ENCODE measurements at places on chromosomes 7 and 10. TPM values are rescaled to one million over a fixed set of nuclear protein-coding genes. Genes with fewer than 3 reads are reported as not detected.

GRCh38 chr10:124288486-124288885 lies 130.2 kb downstream of the OAT start:
- no peak overlapping the region for H3K4me3 ChIP-seq
- no peak overlapping the region for H3K27ac ChIP-seq
- H3K36me3 ChIP-seq: no peaks in the 10 kb centered on the region
- H3K27me3 ChIP-seq: no peaks in the 10 kb centered on the region
- no peak for DNase-seq

DNA sequence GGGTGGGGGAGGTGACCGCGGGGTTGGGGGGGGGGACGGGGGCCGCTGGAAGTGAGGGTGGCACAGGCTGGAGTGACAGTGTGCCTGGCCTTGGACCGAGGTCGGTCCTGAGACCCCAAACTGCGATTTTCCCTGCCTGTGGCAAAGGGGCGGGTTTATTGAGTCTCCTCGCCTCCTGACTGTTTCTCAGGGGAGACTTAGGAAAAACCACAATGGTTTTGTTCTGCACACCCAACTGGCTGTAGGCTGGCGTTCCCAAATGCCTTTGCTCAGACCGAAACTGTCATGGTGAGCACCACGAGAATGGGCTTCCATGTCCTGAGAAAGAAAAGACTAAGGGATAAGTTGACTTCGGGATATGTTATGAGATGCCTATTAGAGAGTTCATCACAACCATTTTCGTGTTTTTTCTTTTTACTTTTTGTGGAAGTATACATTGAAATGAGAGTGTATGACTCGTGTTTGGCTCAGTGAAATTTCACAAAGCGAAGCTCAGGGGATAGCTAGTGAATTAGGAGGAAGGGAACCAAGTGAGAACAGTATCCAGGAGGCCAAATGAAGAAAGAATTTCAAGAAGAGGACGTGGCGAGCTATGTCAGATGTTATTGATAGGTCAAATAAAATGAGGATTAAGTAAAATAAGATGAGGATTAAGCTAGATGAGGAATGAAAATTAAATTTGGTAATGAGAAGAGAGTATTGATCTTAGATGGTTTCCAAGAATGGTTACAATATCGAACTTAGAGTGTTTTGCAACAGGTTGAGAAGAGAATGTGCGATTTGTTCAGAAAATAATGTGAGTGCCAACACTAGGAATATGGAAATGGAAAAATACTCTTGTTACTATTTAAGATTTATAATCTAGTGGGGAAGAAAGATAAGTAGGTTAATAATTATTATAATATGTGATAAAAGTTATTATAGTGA lies 918 bp downstream of the NET1 start:
- no peak overlapping the region for H3K27ac ChIP-seq
- H3K4me3 ChIP-seq: peak overlapping the region; percentile 64
- no peaks in the 10 kb centered on the region for H3K4me1 ChIP-seq
- no peaks in the 10 kb centered on the region for H3K27me3 ChIP-seq

DNA sequence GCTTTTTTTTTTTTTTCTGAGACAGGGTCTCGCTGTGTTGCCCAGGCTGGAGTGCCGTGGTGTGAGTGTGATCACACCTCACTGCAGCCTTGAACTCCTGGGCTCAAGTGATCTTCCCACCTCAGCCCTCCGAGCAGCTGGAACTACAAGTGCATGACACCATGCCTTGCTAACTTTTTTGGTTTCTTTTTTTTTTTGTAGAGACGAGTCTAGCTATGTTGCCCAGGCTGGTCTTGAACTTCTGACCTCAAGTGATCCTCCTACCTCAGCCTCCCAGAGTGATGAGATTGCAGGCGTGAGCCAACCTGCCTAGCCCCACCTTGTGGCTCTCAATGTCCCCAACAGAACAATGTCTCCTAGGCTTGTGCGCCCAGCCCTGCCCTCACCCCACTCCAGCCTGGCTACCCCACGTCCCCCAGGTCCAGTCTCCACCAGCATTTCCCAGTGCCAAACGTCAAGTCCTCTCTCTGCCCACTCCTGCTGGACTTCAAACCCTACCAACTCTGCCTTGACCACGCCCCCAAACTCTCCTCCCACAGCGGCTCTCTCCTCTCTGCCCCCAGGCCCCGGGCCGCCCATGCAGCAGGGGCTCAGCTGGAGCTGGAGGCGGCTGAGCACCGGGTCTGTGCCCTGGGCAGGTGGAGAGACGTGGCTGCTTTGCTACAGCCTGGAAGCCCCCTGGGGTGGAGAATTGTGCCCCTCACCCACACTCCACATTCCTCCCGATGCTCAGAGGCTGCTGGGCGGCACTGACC lies 18.9 kb downstream of the BHLHA15 start:
- no peaks in the 10 kb centered on the region for H3K4me1 ChIP-seq
- H3K27me3 ChIP-seq: no peaks in the 10 kb centered on the region
- H3K4me3 ChIP-seq: no peak overlapping the region
- DNase-seq: no peak
- H3K36me3 ChIP-seq: no peaks in the 10 kb centered on the region

DNA sequence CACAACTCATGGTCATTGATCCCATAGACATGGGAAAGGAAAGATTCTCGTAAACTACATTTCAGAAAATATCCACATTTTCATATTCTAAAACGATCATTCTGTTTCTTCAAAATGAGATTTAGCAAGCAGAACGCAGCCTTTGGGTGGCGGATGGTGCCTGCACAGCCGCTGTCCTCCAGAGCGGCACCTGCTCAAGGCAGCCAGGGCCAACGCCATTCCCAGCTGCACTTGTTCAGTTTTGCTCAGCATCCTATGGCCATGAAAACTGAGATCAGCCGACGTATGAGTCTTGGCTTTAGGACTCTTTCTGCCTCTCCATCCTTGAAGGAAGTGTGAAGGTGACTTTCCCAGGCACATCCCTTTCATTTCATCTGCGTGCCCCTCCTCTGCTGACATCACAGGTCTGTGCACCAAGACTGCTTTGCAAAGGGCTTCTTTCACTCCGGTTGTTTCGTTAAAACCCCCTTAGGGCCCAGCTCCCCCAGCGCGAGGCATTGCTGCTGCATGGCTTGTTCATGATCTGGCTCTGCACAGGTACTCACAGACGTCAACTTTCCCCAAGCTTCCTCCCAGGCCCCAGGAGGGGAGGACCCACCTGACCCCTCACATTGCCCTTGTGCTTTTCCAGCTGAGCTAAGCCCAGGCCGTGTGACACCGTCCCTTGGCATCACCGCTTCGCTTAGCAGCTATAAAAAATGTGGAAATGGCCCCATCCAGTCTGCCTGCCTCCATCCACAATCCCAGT lies 37.2 kb downstream of the TCERG1L start:
- H3K4me1 ChIP-seq: no peaks in the 10 kb centered on the region
- no peak overlapping the region for H3K4me3 ChIP-seq
- no peak overlapping the region for H3K27ac ChIP-seq
- DNase-seq: no peak
- no peaks in the 10 kb centered on the region for H3K27me3 ChIP-seq
- H3K36me3 ChIP-seq: no peaks in the 10 kb centered on the region

DNA sequence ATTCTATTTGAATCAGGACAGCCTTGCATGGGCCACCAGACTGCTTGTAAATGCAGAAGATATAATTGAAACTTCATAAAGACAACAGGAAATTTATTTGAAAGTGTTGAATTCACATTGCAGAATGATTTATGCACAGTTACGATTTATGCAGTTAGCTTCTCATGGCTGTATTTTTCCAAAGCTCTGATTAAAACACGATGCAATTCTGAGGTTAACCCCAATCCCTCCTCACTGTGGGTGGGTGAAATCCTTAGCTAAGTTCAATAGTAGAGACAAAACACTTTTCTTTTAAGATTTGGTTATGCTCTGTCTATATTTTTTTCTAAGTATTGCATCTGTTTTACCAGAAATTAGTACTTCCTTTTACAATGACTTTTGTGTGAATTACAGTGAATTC lies 728.8 kb upstream of the IGFBP3 start:
- H3K27me3 ChIP-seq: no peaks in the 10 kb centered on the region
- no peak overlapping the region for H3K27ac ChIP-seq
- no peaks in the 10 kb centered on the region for H3K4me1 ChIP-seq
- H3K36me3 ChIP-seq: no peaks in the 10 kb centered on the region
- no peak overlapping the region for H3K4me3 ChIP-seq

GRCh38 chr10:62333135-62333889 lies 40.9 kb upstream of the ZNF365 start:
- DNase-seq: no peak
- no peaks in the 10 kb centered on the region for H3K4me1 ChIP-seq
- no peaks in the 10 kb centered on the region for H3K36me3 ChIP-seq
- no peak overlapping the region for H3K4me3 ChIP-seq

CHN2 gene
- 9.8 TPM for total RNA-seq

VAX1 gene
- not detected for total RNA-seq

MCM10 gene
- total RNA-seq: not detected

GNAT3 gene
- not detected for total RNA-seq

All from uterus (tissue), 4 donors.